ENCODE measurements at places on chromosomes 6 and 20. TPM values are rescaled to one million over a fixed set of nuclear protein-coding genes. Genes with fewer than 3 reads are reported as not detected.

GRCh38 chr6:137216875-137217553, 2.2 kb downstream of the IFNGR1 start:
- DNase-seq, result no peak

- DNase-seq, result no peak
Measured at GRCh38 chr6:140353536-140353935, 979.1 kb upstream of the CITED2 start.

GRCh38 chr6:11179419-11180202, 52.9 kb downstream of the NEDD9 start:
- no peak for DNase-seq

DNA sequence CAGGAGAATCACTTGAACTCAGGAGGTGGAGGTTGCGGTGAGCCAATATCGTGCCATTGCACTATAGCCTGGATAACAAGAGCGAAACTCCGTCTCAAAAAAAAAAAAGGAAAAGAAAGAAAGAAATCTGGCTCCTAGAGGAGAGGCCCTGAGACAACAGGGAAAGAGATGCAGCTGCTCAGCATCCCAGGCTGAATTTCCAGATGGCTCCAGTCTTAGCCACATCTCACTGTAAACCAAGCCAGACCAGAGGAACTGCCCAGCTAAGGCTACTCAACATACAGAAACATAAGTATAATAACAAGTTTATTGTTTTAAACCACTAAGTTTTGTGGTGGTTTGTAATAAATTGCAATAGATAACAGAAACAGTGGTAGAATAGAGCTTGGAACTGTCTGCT, 38.5 kb upstream of the TASP1 start:
- DNase-seq, result no peak

DNA sequence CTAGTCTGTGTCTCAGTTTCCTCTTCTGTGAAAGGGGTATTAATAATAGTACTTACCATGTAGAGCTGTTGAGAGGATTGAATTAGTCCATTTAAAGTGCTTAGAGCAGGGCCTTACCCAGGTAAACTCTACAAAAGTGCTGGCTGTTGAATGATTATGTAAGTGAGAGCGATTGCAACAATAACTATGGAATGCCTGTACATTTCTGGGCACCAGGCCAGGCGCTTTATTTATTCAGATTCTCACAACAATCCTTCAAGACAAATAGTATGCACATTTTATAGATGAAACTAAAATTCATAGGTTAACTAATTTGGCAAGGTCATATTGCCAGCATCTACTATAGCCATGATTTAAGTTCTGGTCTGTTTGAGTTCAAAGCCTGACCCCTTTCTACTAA, 78.3 kb upstream of the MMS22L start:
- no peak for DNase-seq

GRCh38 chr6:142367501-142368018, 65.8 kb downstream of the ADGRG6 start:
- no peak for DNase-seq

GRCh38 chr20:1333462-1334369, 4.8 kb upstream of the SDCBP2 start:
- DNase-seq, result no peak

DNA sequence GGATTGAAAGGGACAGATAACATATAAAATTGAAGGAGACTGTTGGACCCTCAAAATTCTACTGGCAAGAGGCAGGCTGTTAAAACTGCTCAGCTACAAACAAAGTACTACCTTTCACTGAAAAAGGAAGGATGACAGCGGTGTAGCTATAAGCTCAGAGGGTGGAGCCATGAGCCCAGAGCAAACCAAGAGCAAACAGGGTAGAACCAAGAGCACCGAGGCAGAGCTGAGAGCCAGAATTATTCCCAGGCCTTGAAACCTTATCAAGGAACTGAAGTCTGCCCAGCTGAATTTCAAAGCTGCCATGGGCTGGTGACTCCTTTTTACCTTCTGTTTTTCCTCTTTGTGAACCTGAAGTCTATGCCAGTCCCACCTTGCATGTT, 74.7 kb upstream of the SLC4A11 start:
- DNase-seq, result no peak

DNA sequence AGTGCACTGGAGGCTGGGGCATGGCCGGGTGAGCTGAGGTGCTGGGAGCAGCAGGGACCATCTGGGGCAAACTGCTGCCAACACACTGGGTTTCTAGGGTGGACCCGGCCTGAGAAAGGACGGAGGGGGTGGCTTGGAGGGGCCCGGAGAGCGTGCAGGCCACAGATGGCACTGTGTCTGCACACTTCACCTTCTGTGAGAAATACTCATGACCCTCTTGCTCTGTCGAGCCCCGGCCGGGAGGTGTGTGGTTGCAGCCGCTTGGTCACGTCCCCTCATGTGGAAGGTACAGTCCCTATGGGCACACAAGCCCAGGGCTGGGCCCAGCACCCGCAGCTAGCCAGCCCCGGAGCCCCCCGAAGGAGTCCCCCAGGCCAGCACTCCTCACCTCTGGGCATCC, 59.7 kb downstream of the RBM38 start:
- DNase-seq, result no peak

DNA sequence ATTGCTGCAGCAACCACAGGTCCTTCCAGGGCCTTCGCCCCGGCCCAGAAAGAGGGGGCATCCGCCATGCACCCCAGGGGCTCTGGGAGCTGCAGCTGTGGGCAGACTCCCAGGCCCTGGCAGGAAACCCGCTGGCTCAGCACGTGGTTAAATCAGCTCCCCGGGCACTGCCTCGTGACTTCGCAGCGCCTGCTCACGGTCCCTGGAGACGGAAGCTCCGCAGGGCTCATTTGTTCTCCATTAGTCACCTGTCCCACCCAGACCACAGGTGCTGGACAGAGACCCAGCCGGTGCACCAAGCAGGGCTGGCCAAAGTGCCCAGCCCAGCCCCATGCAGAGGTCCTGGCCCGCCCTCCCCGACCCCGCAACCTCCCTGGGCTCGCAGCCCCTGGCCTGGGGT, 14.7 kb downstream of the KCNQ2 start:
- DNase-seq, result no peak

DNA sequence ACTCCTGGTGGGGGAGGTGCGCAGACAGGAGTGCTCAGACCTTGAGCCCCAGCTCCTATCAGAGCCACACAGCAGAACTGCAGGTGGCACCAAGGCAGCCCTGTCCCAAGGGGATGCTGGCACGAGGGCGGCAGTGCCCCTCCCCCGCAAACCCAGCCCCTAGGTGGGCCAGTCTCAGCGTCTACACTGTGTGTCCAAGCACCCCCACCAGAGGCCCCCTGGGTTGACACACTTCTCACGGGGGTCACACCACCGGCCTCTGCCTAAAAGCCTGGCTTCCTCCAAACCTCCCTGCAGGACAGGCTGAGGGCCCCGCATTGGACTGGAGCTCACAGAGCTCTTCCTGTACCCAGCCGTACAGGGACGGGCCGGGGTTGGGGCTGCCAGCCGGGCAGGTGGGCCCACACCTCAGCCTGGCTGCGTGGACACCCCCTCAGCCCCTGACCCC, 8.1 kb downstream of the SLC2A4RG start:
- DNase-seq, result no peak

- DNase-seq, result no peak
Measured at GRCh38 chr6:52526634-52527033, 50.2 kb downstream of the TRAM2 start.

DNA sequence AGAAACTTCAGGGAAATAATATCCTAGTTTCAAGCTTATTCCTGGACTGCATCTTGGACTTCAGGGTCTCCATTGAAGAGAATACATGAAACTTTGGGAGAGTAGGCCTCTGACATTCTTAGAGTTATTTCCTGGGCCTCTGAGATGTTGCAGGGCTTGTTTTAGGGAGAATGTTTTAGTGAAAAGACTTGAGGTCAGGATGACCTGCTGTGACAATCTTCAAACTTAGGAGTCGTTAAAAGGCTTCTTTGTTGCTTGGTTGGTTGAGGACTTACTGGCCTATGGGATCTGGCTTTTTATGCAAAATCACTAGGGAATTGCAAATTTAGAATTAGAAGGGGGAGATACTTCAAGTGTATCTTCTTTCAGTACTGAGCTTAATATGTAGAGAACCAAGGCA, 613.2 kb upstream of the FLRT3 start:
- DNase-seq, result no peak

GRCh38 chr20:17611290-17611539, 41.3 kb downstream of the DSTN start:
- DNase-seq, result no peak

DNA sequence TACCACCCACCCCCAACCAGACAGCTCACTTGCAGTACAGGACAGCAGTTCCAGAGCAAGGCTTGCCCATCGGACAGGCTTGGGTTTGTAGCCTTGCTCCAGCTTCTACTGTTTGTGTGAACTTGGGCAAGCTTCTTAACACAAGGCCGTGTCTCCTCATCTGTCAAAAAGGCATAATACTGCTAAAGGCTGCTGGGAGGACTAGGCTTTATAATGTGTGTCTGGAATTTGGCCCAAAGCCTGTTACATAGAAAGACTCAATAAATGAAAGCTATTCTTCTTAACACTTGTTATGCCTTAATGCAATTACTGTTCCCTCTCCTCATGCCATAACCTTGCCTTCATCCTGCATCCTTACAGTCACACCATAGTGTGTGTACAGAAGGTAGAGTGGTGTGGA, 43.4 kb downstream of the LYRM4 start:
- no peak for DNase-seq

DNA sequence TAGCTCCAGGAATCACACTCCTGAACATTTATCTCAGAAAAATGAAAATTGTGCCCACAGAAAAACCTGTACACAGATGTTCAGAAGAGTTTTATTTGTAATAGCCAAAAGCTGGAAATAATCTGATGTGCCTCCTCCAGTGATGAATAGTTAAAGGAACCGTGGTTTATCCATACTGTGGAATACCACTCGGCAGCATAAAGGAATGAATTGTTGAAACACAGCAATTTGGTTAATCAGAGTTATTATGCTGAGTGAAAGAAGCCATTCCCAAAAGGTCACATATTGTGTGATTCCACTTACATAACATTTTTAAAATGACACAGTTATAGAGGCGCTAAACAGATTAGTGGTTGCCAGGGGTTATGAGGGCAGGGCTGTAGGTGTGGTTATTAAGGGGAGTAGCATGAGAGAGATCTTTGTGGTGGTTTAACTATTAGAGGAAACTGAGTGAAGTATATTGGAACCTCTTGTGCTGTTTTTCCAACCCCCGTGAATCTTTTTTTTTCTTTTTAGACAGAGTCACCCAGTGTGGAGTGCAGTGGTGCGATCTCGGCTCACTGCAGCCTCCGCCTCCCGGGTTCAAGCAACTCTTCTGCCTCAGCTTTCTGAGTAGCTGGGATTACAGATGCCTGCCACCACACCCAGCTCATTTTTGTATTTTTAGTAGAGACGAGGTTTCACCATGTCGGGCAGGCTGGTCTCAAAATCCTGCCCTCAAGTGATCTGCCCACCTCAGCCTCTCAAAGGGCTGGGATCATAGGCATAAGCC, 26.2 kb downstream of the PSMF1 start:
- DNase-seq, result no peak

DNA sequence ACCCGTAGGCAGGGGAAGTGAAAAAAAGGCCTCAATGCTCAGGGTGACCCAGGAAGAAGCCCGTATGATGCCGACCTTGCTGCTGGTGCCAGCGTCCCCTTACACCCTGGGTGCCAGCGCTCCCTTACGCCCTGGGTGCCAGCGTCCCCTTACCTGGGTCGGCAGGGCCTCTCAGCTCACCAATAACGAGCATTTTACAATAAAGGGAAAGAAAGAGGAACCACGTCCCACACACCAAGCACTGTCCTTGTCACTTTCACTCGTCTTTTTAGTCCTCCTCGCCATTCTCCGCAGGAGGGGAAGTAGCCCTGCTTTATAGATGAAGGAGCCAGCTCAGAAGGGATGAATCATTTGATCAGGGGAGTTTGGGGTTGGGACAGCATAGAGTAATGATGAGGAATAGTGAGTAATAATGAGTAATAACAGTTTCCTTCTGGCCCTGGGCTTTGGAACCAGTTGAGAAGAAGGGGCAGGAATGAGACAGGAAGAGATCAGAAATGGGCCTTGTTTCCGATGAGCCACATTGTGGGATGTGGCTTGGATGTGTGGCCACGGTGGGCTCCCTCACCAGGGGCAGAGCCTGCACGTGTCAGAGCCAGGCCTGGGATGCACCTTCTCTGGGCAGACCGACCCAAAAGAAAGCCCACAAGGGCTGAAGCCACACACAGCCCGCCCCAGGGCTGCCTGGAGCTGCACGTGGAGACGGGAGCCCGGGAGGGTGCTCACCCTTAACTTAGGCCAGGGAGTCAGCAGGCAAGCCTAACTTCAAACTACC, 75.7 kb downstream of the SYNJ2 start:
- DNase-seq, result no peak

- peak; percentile 22 for DNase-seq
Measured at GRCh38 chr6:53347250-53347920, 1.4 kb downstream of the ELOVL5 start.

DNA sequence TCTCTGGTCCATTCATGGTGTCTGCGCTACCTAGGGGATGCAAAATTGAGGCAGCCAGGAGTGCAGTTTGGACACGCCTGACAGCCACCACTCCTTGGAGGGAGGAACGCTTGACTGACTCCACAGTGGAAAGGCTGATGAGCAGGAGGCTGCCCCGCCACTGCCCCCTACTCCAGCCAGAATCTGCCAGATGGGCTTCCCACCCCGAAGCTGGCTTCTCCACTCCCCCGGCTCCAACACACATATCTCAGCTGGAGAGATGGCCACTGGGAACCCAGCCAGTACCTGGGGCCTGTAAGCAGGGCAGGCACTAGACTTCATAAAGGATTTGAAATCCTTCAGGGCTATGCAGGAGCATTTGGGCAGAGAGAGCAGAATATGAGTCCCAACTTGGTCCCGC, 51.4 kb upstream of the BLCAP start:
- DNase-seq, result no peak

GRCh38 chr20:57076951-57077350, 189.5 kb downstream of the BMP7 start:
- no peak for DNase-seq

Gene PI16
- 3.5 TPM for polyA plus RNA-seq

Gene RIMS1
- polyA plus RNA-seq, result not detected

Gene CTCFL
- not detected for polyA plus RNA-seq

Gene SYNGAP1
- 0.38 TPM for polyA plus RNA-seq

Gene MRAP2
- polyA plus RNA-seq, result not detected

Gene C20orf141
- not detected for polyA plus RNA-seq

Gene TRAPPC3L
- not detected for polyA plus RNA-seq

Gene PBOV1
- polyA plus RNA-seq, result not detected

Gene SNAI1
- not detected for polyA plus RNA-seq

Gene FAM83B
- polyA plus RNA-seq, result not detected

Gene BHLHE23
- not detected for polyA plus RNA-seq

Gene MYLK4
- polyA plus RNA-seq, result 0.02 TPM

Gene DDO
- not detected for polyA plus RNA-seq

Gene OR12D3
- polyA plus RNA-seq, result not detected

Gene KIFC1
- polyA plus RNA-seq, result 0.26 TPM

Gene C20orf204
- polyA plus RNA-seq, result not detected

Measured in naive thymus-derived CD8-positive, alpha-beta T cell (primary cell).